ENCODE measurements at places on chromosomes 13 and 19.

DNA sequence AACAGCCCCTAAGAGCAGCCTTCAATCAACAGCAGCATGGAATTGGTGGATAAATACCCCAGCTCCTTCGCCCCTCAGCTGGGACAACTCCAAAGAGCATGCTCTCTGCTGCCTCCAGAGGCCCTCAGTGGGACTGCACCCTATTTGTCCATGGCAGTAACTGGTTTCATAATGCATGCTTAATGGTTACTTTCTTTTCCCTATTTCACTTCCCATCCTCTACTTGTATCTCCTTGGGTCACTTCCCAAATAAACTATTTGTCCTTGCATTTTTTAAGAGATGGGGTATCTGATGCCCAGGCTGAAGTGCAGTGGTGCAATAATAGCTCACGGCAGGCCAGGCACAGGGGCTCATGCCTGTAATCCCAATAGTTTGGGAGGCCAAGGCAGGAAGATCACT lies 13.5 kb upstream of the TPM4 start:
- peak; percentile 45 for DNase-seq

- no peak for DNase-seq
Measured at GRCh38 chr13:20264271-20265018, 32.3 kb upstream of the GJB6 start.

DNA sequence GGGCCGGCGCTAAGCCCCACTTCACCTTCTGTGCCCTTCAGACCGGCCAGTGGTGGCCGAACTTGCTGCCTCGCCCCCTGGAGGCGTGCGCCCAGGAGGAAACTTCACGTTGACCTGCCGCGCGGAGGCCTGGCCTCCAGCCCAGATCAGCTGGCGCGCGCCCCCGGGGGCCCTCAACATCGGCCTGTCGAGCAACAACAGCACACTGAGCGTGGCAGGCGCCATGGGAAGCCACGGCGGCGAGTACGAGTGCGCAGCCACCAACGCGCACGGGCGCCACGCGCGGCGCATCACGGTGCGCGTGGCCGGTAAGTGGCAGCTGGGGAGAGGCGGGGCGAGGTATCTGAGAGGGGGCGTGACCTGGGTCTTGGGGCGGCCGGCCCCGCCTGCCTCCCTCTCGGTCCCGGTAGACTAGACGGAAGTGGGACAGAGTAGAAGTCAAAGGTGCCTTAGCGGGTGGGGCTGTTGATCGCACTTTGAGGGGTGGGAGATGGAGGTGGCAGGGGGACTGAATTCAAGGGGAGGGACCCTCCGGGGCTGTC lies 5.6 kb downstream of the ICAM5 start:
- DNase-seq, result no peak

GRCh38 chr13:76621705-76622104 lies 264.5 kb downstream of the KCTD12 start:
- no peak for DNase-seq

DNA sequence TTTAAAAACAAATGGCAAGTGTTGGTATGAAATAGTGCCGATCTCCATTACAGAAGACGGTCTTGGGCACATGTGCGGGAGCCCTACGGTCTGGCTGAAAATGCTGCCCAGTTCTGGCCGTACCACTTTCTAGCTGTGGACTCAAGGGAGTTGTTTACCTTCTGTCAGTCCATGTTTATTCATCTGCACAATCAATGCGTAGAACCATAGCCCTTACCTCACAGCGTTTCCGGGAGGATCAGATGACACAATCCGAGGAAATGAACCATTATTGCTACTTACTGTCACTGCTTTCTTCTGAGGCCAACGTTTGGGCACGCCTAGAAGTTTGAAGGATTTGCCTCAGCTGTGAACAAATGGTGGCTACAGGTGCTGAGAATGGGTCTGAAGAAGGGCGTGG lies 31.2 kb downstream of the GADD45B start:
- DNase-seq, result peak; percentile 92

DNA sequence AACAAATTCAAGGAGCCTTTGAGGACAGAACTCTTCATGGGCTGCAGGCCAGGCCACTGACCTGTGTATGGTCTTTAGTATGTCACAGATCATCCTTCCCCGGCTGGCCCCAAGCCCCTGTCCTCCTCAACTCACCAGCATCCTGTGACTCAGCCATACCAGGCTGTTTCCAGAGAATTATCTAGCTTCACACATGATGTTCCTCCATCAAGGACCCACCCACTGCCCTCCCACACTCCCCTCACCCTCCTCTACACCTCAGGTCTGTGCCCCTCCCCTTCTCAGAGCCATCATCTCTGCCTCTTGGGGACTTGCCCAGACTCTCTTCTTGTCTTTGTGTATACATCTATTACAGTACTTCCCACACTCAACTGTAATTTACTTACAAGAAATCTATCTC lies 14.7 kb downstream of the DCT start:
- no peak for DNase-seq

DNA sequence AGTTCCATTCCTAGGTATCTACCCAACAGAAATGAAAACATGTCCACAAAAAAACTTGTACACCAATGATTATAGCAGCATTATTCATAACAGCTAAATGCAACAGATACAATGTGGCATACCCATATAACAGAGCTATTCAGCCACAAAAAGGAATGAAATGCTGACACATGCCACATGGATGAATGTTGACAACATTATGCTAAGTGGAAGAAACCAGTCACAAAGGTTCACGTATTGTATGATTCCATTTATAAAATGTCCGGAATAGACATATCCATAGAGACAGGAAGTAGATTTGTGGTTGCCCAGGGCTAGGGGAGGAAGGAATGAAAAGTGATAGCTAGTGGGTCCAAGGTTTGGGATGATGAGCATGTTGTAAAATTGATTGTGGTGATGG lies 10.8 kb downstream of the CRYL1 start:
- no peak for DNase-seq

DNA sequence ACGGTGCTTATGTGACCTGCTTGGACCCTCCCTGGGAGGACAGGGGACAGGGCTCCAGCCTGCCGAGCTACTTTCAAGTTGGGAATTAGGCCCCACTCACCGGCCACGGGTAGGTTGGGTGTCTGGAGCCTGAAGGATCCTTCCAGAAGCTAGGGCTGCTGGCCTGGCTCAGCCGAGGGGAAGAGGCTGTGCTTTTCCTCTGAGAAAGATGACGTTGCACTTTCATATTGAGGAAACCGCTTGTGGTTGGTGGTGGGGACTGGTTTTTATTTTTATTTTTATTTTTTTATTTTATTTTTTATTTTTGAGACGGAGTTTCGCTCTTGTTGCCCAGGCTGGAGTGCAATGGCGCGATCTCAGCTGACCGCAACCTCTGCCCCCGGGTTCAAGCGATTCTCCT lies at the start of gene TMEM150B:
TMEM150B (minus strand) TSS at position 170 of the 400 bp plus-strand sequence. CDS start 4,305 bp downstream, outside the sequence.
- no peak for DNase-seq

DNA sequence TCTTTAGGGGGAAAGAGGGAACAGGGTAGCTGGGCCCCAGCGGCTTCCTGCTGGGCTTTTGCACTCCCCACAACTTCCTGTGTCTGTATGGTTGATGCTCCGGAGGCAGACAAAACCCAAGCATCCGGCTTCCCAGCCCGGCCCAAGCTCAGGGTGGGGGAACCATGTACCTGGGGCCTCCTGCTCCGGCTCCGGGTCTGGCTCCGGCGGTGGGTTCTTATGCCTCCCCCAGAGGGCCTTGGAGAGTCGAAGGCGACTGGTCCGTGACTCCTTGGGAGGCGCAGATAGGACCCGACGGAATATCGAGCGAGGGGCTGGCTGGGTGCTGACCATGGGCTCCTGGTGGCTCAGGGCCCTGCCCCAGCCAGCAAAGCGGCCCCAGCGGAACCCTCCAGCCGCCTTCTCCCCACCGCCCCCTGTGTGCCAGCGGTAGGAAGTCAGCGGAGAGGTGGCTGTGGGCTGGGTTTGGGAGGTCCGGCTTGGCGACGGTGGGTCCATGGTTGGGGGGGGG lies 428 bp downstream of the RASAL3 start:
- no peak for DNase-seq

- no peak for DNase-seq
Measured at GRCh38 chr19:53915000-53915399, 5.9 kb downstream of the CACNG7 start.

- DNase-seq, result peak; percentile 94
Measured at GRCh38 chr19:11089254-11090013, at the start of gene LDLR. Gene LDLR (plus strand): TSS chr19:11089463. CDS start chr19:11089549, 86 bp downstream.

- DNase-seq, result no peak
Measured at GRCh38 chr19:32642771-32643170, 32.2 kb downstream of the ANKRD27 start.

- no peak for DNase-seq
Measured at GRCh38 chr13:113105921-113106452, 396 bp downstream of the F7 start.

GRCh38 chr13:113506025-113506685 lies 15.6 kb upstream of the DCUN1D2 start:
- DNase-seq, result no peak

GRCh38 chr19:47729468-47729798 lies 15.9 kb upstream of the NOP53 start:
- no peak for DNase-seq

GRCh38 chr13:93409001-93409400 lies 182.4 kb downstream of the GPC6 start:
- DNase-seq, result no peak

GRCh38 chr19:4319067-4319718 lies 14.8 kb downstream of the FSD1 start:
- DNase-seq, result no peak

DNA sequence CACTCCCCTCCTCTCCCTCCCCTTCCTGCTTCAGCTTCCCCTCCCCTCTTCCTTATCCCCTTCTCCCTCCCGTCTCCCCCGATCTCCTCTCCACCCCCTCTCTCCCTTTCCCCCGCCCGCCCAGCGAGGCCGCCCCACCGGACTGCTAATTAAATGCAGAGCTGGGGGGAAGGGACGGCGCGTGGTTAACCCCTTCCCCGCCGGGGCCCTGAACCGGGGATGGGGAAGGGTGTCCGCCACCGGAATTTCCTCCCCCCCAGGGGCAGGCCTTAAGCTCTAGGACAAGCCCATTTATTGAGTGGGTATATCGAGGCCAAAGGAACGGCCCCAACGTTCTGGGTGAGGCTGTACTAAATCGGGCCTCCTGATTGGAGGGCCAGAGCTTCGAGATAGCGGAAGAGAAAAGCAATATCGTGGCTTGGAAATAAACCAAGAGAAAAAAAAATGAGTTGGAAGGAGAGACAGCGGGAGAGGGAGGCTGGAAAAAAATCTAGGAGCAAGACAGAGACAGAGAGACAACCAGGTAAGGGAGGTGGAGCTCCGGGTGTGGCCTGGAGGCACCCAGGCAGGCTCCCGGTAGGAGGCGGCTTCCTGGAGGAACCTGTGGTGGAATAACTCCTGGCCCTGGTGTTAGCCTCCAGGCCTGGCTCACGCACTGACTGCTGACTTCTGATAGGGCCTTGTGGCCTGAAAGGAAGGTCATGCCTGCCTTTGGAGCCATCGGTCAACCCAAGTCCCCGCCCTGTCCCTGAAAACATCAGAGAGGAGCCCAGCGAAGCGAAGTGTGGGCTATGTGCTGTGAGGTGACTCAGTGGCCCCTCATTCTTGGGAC lies 11.6 kb upstream of the JUND start:
- DNase-seq, result peak; percentile 51

GRCh38 chr13:78326633-78327032 lies 276.7 kb downstream of the POU4F1 start:
- DNase-seq, result peak; percentile 31

DNA sequence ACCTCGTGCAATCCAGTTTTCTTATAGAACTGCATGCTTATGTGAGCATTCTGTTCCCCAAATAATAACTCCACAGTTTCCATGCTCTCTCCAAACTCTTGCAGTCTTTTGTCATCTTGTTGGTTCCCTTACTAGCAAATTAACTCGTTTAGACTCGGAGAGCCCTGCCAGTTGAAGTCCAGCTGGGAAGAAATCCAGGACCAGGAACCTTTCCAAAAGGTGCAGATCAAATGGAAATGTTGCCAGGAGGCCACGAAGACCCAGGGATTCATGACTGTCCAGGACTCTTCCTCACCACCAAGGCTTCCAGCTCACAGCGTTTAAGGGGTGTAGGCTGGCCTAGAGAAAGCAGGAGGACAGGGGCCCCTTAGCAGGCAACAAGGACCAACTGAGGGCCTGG lies 2.1 kb upstream of the TDRD12 start:
- DNase-seq, result no peak

- DNase-seq, result no peak
Measured at GRCh38 chr19:53057904-53058580, 13.5 kb downstream of the ERVV-2 start.

- DNase-seq, result no peak
Measured at GRCh38 chr13:105817498-105817897, 718.0 kb downstream of the EFNB2 start.

DNA sequence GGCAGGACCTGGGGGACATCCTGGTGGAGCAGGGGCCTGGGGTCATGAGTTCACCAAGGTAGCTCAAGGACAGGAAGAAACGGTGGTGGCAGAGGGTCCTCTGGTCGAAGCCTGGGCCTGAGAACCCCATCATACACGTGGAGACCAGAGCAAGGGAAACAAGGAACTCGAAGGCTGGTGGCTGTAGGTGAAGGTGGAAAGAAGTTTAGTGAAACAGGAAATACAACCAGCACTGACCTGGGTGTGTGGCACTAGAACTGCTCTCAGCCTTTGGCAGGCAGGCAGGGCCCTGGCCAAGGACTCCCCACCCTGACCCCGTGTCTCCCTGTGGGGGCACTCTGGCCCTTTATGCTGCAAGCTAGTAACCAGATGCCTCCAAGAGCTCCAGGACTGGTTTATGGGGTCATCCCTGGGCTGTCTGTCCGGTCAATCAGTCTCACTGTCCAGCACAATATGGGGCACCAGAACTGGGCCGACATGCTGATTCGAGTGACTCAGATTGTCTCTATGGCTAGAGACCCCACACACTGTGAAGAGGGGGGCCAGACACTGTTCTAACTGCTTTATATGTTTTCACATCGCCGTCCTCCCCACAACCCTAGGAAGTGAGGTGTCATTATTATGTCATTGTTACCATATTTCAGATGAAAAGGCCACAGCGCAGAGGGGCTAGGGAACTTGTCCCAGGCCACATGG lies 3.8 kb downstream of the COX6B2 start:
- DNase-seq, result no peak

- DNase-seq, result no peak
Measured at GRCh38 chr13:50476577-50477285, 366.8 kb downstream of the DLEU7 start.

GRCh38 chr13:103734837-103735236 lies 668.6 kb upstream of the SLC10A2 start:
- no peak for DNase-seq

GRCh38 chr13:31088826-31089420 lies 72.8 kb downstream of the HSPH1 start:
- DNase-seq, result no peak

GRCh38 chr13:61700620-61701019 lies 285.0 kb upstream of the PCDH20 start:
- DNase-seq, result no peak

- no peak for DNase-seq
Measured at GRCh38 chr13:109667807-109668291, 118.5 kb downstream of the IRS2 start.

All from NCI-H2171 treated with DMSO at 0.1 percent for 48 hours (cell line).